ENCODE measurements at places on chromosomes 11 and 22. TPM values are rescaled to one million over a fixed set of nuclear protein-coding genes. Genes with fewer than 3 reads are reported as not detected.
A peak's percentile ranks its signal among the peaks of the same experiment; 100 is the strongest.

DNA sequence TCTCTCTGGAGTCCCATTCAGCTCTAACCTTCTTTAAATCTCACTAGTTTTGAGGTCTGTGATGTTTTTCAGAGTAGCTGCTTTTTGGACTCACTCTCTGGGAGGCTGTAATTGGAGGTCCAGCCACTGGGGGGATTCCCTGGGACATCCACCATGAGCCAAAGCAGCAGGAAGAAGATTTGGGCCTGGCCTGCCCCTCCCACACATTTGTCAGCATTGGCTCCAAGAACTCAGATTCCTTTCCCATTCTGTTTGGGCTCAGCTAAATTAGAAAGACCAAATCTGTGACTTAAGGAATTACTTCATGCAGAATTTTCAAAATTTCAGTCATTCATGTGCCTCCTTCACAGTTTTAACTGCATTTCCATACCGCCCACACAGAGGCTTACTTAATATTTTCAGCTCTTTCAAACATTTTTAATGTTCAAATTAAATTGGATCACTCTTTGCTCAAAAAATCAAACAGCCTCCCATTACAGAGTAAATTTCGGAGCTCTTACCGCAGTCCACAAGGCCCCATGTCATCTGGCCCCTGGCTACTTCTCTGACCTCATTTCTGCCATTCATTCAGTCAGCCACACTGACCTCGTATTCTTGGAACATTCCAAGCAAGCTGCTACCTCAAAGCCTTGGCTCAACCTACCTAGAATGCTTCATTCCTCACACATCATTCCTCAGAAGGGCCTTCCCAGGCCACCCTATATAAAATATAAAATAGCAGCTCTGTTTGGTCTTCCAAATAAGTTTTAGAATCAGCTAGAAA lies 54.5 kb upstream of the RRAS2 start:
- H3K27ac ChIP-seq: no peak overlapping the region
- no peak overlapping the region for H3K4me3 ChIP-seq
- no peaks in the 10 kb centered on the region for H3K36me3 ChIP-seq
- H3K27me3 ChIP-seq: no peaks in the 10 kb centered on the region
- DNase-seq: peak; percentile 43

DNA sequence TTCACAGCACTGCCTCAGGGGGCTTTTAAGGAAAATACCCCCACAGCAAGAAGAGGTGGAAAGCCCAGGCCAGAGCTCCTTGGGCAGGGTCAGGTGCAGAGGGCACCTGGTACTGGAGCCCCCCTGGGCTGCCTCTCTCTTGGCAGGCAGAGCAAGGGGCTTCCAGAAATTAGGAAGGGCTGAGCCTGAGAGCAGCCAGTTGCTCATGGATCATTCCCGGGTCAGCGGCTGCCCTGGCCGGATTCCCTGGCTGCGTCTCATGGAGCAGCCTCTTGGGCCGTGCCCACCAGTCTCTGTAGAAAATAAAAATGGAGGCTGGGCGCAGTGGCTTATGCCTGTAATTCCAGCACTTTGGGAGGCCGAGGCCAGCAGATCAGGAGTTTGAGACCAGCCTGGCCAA lies 10.3 kb upstream of the OMP start:
- H3K27ac ChIP-seq: no peak overlapping the region
- peaks cover 6% of the 10 kb centered on the region for H3K4me1 ChIP-seq
- no peaks in the 10 kb centered on the region for H3K27me3 ChIP-seq
- no peak overlapping the region for H3K4me3 ChIP-seq

DNA sequence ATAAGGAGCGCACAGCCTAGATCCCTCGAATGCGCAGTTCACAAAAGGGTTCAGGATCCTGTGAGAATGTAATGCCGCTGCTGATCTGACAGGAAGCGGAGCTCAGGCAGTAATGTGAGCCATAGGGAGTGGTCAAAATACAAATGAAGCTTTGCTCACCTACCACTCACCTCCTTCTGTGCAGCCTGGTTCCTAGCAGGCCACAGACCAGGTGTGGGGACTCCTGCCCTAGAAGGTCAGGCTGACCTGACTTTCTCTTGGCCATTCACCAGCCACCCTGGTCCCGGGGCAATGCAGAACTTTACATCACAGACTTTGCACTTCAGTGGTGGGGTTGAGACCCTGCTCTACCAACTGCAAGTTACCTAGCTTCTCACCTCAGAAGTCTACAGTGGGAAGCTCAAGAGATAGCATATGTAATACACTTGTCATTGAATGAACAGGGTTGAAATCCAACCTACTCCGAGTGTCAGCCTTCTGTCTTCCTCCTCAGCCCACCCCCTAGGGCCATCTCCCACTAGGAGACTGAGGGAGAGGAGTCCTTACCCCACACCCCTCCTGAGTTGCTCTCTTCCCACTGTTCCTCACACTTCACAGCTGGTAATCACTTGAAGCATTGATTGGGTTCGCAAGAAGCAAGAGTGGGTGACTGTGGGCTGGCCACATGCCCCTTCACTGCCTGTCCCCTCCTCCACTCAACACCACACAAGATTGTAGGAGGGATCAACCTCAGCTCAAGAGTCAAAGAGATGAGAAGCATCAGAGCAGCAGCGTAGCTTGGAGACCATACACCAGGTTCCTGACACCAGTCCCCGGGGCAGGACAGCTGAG lies 2.0 kb upstream of the KCNJ1 start:
- no peak for DNase-seq
- no peak overlapping the region for H3K4me3 ChIP-seq
- peaks cover 25% of the 10 kb centered on the region for H3K4me1 ChIP-seq
- H3K27ac ChIP-seq: no peak overlapping the region
- H3K27me3 ChIP-seq: peaks cover 7% of the 10 kb centered on the region
- H3K36me3 ChIP-seq: no peaks in the 10 kb centered on the region

DNA sequence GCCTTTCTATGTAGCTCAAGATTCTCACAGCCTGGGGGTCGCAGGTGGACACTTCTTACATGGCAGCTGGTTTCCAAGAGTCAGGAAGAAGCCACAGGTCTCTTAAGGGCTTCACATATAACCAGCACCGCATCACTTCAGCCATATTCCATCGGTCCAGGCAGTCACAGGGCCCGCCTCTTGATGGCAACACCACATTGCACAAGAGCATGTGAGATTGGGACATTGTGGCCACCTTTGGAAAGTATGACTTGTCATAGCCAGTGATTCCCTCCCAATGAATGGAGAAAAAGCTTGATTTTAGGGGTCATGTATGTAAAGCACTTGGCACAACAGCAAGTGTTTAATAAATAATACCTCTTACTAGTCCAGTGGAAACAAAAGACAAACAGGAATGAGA lies 98.3 kb downstream of the NCAM1 start:
- H3K27me3 ChIP-seq: no peaks in the 10 kb centered on the region
- H3K27ac ChIP-seq: no peak overlapping the region
- H3K4me1 ChIP-seq: no peaks in the 10 kb centered on the region
- no peak for DNase-seq
- no peaks in the 10 kb centered on the region for H3K36me3 ChIP-seq
- H3K4me3 ChIP-seq: no peak overlapping the region

DNA sequence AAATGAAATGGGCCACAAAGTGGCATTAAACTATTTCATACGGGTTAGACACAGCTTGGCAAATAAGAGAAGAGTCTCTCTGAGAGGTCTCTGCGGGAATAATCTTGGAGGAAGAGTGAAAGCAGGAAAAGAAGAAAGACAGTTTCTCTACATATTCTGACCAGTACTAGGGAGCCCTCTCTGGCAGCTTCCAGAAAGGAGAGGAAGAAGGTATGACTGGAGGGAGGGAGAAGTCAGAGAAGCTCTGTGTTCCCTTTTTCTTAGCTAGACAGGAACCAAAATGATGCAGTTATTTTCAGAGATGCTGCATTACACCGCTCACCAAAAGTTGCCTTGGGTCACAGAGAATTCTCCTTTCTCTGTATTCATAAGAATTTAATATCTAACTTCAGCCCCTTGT lies 382.1 kb downstream of the KCNA4 start:
- no peak overlapping the region for H3K27ac ChIP-seq
- no peak for DNase-seq
- no peaks in the 10 kb centered on the region for H3K36me3 ChIP-seq
- no peaks in the 10 kb centered on the region for H3K27me3 ChIP-seq
- H3K4me3 ChIP-seq: no peak overlapping the region

GRCh38 chr11:66044757-66045156 lies 4.2 kb downstream of the GAL3ST3 start:
- no peaks in the 10 kb centered on the region for H3K4me1 ChIP-seq
- peaks cover 11% of the 10 kb centered on the region for H3K36me3 ChIP-seq
- no peak overlapping the region for H3K27ac ChIP-seq
- no peak overlapping the region for H3K4me3 ChIP-seq
- no peak for DNase-seq

- H3K27ac ChIP-seq: no peak overlapping the region
- H3K36me3 ChIP-seq: no peaks in the 10 kb centered on the region
- H3K27me3 ChIP-seq: no peaks in the 10 kb centered on the region
- DNase-seq: no peak
- no peaks in the 10 kb centered on the region for H3K4me1 ChIP-seq
- no peak overlapping the region for H3K4me3 ChIP-seq
Observed at GRCh38 chr11:104090767-104091166, 54.3 kb downstream of the DDI1 start.

DNA sequence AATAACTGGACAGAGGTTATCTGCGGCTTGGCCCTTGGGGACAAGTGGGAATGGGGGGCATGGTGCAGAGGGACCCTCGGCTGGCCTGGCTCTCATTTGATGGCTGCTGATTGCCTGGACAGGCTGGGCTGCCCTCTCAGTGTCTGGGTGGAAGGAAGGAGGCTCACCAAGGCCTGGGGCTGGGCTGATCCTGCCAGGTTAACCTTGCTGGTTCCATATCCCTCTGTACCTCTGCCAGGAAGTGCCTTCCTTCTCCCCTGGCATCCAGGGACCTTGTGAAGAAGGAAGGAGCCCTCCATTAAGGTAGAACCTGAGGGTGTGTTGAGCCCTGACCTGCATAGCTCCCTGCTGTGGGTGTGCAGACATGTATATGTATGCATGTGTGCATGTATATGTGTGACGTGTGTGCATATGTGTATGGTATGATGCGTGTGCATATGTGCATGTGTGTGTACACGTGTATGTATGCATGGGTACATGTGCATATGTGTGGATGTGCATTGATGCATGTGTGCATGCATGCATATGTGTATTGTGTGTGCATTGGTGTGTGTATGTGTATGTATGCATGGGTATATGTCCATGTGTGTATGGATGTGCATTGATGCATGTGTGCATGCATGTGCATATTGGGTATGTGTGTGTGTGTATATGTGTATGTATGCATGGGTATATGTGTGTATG lies 433.9 kb downstream of the TBC1D22A start:
- H3K27me3 ChIP-seq: no peaks in the 10 kb centered on the region
- no peaks in the 10 kb centered on the region for H3K4me1 ChIP-seq

The MAPK8IP2 gene
- total RNA-seq: 6.7 TPM

The RAG2 gene
- not detected for total RNA-seq

The BRMS1 gene
- 46.1 TPM for total RNA-seq

The TSSK2 gene
- not detected for total RNA-seq

The OR10D3 gene
- not detected for total RNA-seq

The ART1 gene
- not detected for total RNA-seq

Data from H1 (cell line).